ENCODE measurements at places on chromosomes 5 and 9.
A peak's percentile ranks its signal among the peaks of the same experiment; 100 is the strongest.

GRCh38 chr5:133814152-133814551, 154.3 kb downstream of the C5orf15 start:
- no peak for DNase-seq

DNA sequence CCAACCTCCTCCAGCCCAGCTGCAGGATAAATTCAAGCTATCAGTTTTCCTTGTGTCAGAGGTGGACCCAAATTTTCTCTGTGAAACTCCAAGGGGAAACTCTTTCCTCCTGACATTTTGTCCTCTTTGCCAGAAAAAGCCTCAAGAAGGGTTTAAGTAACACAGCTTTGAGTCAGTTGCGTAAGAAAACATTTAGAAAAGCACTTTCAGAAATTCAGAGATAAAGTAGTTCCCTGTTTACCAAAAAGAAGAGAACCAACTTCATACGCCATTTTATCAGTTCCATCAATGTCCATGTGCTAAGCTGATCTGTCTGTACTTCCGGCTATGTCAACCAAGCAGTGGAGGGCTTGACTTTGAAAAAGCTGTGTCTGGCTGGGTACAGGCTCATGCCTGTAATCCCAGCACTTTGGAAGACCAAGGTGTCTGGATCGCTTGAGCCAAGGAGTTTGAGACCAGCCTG, 19.9 kb upstream of the SUSD1 start:
- DNase-seq = peak; percentile 86

DNA sequence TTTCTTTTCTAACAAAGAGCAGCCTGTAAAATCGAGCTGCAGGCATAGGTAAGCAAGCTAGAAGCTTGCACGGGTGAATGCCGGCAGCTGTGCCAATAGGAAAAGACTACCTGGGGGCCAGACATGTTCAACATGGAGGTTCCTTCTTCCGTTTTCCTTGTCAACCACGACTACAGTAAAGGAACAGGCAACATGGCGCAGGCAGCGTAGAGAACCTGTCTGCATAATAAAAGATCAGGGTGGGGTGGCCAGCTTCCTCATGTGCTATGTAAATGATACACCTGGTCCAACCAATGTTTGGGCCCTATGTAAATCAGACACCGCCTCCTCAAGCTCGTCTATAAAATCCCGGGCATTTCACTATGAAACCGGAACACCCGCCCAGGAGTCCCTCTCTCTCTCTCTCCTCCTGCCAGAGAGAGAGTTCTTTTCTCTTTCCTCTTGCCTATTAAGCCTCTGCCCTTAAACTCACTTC, 103.8 kb upstream of the LIFR start:
- no peak for DNase-seq

DNA sequence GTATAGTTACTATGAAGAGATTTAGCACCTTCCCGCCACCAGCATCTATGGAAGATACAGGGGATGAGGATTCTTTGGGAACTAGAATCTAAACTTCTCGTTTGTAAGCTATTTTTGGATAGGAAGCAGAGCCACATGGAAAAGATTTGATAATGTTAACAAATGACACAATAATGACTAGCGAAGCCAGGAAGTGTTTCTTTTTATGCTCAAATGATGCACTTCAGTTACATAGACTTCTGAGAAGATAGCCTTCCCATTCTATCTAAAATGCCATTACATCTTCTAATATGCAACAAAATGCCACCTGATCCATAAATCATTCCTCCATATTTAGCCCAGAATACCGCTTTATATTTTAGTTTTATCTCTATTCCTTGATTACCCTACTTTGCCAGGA, 17.0 kb upstream of the TNC start:
- DNase-seq = no peak

DNA sequence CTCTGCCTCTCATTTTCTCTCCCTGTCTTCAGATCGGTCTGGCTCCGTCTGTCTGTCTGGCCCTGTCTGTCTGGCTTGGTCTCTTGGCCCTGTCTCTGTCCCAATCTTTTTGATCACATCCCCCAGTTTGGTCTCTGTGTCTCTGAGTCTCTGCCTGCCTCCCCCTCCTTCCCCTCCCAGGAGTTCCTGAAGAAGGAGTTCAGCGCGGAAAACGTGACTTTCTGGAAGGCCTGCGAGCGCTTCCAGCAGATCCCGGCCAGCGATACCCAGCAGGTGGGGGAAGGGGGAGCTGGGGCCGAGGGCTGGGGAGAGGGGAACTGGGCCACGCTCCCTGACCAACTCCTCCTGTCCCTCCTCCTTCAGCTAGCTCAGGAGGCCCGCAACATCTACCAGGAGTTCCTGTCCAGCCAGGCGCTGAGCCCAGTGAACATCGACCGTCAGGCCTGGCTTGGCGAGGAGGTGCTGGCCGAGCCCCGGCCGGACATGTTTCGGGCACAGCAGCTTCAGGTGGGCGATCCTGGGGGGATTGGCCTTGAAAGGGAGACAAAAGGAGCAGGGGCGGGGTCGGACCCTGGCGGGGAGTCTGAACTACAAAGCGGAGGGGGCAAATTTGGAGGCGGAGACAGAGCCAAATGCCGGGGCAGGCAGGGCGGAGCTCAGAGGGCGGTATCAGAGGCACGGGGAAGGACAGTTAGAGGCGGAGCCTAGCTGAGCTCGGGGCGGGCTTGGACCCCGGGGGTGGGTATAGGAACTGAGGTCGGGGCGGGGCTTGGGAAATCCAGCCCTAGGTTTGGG, 9.0 kb downstream of the RGS14 start:
- DNase-seq = no peak

DNA sequence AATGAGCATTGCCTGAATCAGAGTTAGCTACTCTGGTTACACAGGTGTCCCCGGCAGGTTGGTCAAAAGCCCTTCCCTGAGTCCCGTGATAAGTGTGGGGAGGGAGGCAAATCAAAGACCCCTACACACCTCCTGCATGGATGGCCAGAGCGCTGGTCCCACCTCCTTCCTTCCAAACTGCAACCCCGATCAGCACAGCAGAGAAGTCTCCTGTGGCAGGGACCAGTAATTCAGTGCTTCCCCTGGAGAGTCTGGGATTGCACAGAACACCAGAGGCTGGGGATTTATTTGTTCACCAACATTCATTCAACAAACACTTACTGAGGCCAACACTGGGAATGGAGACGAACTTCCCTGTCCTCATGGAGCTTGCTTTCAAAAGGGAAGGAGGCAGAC, 46.2 kb downstream of the NSUN2 start:
- no peak for DNase-seq

- no peak for DNase-seq
Observed at GRCh38 chr9:126650404-126651341, 36.9 kb downstream of the LMX1B start.

DNA sequence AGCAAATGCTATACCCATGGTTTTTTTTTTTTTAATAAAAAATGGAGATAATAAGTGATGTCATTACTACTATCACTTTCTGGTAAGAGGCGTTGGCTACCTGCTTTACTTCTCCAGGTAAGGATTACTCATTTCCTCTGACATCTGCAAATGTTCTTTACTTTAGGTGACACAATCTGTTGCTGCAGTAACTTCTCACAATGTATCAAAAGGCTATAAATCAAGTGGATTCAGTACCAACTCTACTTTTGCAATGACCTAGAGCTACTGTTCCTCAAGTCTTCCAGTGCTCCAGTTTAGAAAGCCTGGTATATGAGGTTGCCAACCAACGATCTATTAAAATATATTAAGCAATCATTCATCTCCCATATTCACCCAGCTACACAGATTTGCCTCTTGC, 129.1 kb downstream of the PLK2 start:
- no peak for DNase-seq

GRCh38 chr9:28073270-28073669, 500.0 kb upstream of the C9orf72 start:
- peak; percentile 28 for DNase-seq

DNA sequence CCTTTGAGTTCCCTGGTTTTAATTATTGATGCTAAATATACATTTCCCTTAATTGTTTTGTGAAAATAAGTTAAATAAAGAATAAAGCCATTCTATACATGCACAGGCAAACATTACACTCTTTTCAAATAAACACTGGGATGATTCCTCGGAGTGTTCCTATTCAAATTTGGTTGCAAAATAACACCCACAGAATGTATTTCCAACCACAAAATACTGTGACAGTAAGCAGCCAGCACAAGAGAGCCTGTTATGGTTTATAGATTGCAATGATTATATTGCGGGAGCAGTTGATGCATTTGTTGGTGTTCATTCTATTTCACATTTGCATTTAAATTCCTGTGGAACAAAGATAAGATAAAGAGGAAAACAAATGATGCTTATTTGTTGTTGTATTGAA, 632.6 kb upstream of the WWC1 start:
- no peak for DNase-seq

- no peak for DNase-seq
Observed at GRCh38 chr5:108528655-108529054, 146.8 kb upstream of the FBXL17 start.

GRCh38 chr9:90420768-90421513, 221.7 kb downstream of the DIRAS2 start:
- no peak for DNase-seq

DNA sequence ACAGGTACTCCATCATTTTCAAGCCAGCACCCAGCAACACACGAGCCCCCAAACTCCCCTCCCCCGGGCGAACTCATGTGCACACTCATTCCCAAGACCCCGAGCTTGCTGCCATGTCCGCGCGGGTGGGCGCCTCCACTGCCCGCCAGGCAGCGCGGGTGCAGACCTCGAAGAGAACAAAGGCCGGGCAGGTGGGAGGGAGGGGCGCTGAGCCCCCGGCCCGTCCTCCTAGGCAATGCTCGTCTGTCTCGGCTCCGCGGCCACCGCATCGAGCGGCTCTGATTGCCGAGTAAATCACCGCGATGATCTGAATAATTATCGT, 47.1 kb upstream of the PSD2 start:
- no peak for DNase-seq

DNA sequence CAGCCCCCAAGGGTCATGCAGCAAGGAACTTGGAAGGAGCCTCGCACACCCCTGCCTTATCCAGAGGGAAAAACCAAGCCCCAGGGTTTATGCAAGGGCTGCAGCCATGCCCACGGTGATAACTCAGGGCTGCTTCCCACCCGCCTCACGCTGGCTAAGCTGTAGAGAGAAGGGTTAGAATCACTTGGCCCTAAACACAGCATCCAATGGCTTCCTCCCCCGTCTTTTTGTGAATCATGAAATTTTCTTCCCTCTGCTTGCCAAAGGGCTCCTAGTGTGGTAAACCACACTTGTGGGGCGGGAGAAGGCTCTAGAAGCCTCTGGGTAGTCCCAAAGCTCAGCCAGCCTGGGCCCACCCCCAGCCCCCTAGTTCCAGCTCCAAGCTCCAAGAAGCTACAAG, 55.9 kb upstream of the ORM1 start:
- DNase-seq = peak; percentile 61

DNA sequence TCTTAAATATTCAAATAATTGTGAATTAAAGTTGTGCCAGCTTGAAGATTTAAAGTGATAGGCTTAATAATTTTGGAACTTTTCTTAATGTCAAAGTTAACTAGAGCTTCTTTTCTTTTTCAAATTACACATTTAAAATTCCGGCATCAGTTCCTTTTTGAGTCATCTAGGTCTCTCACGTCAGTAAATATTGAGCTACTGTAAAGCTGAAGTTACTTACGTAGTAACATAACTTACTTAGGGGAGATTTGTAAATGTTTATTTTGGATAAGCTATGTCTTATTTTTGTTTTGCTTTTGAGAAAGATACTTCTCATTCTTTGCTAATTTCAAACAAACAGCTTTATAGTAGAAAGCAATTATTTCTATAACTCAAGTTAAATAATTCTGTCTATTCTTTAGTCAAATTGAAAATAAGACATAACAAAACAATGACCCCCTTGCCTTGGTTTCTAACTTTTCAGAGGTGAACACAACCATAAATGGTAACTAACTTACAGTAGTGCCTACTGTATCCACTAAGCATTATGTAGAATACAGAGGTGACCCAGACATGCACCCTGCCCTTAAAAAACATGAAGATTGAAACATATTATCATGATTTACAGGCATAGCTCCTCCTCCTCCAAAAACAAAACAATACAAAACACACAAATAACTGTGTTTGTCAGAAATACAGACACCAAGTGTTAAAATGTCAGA, 29.8 kb downstream of the CD274 start:
- no peak for DNase-seq

DNA sequence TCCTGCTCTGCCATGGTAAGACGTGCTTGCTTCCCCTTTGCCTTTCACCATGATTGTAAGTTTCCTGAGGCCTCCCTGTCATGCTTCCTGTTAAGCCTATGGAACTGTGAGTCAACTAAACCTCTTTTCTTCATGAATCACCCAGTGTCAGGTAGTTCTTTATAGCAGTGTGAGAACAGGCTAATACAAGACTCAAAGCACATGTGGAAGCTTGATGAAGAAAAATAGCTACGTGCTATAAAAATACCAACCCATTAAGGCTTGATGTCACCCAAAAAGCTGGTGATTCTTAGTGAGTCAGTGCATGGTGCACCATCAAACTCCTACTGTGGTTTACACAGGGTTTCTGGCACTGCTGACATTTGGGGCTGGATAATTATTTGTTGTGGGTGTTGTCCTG, 332.2 kb downstream of the TMEM167A start:
- no peak for DNase-seq

GRCh38 chr9:85523202-85523601, 218.6 kb downstream of the AGTPBP1 start:
- DNase-seq = no peak

DNA sequence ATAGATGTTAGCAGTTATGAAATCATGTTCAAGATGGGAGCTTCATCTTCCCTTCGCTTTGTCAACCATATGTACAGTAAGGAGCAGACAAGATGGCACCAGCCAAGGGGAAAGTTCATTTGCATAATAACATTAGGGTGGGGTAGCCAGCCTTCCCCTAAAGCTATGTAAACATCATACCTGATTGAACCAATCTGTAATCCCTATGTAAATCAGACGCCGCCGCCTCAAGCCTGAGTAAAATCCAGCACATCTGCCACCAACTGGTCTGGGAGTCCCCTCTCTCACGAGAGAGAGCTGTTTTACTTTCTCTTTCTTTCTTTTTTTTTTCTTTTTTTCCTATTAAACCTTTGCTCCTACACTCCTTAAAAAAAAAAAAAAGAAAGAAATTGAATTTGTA, 30.8 kb upstream of the REEP2 start:
- no peak for DNase-seq

DNA sequence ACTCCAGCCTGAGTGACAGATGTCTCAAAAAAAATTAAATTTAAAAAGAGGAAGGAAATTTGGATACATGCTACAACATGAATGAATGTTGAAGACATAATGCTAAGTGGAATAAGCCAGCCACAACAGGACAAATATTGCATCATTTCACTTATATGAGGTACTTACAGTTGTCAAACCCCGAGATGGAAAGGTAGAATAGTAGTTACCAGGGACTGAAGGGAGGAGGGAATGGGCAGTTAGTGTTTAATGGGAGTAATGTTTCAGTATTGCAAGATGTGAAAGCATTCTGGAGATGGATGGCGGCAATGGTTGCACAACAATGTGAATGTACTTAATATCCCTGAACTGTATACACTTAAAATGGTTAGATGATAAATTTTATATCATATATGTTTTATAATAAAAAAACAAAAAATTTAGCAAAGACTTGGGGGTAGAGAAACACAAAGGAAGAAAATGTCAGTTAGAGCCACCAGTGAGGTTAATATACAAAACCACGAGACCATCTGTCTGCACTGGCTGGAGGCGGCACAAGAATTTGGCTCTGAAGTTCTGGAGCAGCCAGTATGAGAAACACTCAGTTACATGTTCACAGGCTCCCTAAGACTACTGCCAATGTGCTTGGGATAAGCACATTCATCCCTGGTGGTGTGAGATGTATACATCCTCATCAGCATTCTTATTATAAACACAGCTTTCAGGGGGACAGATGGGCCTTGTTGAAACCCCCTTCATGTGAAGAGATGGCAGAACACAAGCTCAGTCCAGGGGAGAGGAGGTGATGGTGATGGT, 37.0 kb upstream of the RPS23 start:
- no peak for DNase-seq

- DNase-seq = peak; percentile 98
Observed at GRCh38 chr5:172361566-172362238, 78.1 kb upstream of the UBTD2 start.

All from stromal cell of bone marrow (primary cell).